ENCODE measurements at places on chromosomes 2 and 18.

GRCh38 chr2:101704046-101704466 is 6.5 kb downstream of the MAP4K4 start:
- DNase-seq = no peak

DNA sequence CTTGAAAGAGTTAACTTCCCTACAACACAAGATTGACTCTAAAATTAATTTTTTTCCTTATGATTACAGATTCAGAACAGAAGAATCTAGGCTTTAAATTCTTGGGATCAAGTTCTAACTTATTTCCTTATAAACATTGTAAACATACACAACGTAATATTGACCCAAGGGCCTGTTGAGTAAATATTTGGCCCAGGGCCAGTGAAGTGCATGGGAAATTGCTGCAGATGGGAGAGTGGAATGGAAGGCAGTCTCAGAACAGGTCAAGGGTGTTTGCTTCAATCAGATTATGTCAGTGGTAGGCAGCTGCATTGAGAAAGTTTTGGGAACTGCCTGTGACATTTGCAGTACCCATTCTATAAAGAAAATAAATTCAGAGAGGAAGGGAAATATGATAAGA is 137.6 kb downstream of the MYO1B start:
- DNase-seq = no peak

GRCh38 chr2:184004289-184004947 is 593.9 kb upstream of the ZNF804A start:
- DNase-seq = no peak

DNA sequence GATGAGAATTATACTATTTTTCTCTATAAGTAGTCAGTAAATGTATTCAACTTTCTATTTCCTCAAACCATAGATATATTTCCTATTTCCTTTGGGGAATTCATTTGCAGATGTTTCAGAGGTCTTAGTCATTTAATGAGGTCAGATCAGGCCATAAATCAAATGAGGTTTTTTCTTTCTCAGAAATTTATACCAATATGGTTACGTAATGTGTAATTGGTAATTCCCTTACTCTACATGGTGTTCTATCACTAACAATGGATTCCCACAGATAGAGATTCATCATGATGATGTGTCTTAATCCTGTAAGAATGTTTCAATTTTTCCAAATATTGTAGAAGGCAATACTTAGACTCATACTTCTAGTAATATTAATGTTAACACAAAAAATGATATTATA is 108.0 kb downstream of the DPP4 start:
- DNase-seq = no peak

DNA sequence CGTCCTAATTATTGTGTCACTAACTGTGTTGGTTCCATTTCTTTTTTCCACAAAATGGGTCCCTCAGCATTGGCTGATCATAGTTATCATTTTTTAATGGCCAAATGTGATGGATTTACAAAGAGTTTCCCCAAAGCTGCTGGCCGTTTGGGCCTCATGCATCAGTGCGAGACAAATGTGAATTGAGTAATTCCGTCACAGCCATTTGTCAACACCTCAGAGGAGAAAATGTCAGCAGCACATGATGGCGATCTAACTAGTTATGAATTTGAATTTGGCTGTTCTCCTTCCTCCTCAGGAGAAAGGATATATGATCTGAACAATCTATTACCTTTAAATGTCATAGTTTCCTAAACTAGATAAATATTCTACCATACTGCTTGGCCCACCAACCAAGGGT is 54.9 kb upstream of the SP3 start:
- no peak for DNase-seq

GRCh38 chr2:178521304-178522150 is 41.3 kb downstream of the PLEKHA3 start:
- no peak for DNase-seq

DNA sequence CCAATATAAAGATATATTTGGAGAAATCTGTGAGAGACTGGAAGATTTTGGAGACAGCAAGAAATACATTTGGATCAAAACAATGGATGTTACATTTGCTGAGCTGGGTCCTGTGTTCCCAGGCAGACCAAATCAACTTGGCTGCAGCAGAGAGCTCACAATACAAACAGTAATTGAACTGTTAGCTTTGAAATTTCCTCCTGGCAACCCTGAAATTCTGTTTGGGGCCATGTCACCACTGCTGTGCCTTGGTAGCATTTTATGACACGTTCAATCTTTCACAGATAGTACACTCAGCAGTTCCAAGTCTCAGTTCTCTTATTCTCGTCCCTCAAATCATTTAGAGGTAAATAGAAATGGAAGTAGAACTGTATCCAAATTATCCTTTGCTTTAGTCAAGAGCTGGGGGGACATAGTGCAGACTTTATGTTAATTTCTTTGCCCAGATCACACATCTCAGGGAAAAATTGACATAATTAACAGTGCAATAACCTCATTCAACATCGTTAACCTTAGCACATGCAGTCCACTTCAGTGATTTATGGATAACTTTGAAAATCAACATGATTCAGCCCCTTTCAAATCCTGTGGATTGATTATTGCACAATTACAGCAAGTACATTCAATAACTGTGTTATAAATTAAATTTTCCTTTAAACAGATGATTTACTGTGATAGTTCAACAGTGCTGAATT is 277.4 kb upstream of the MC4R start:
- no peak for DNase-seq

DNA sequence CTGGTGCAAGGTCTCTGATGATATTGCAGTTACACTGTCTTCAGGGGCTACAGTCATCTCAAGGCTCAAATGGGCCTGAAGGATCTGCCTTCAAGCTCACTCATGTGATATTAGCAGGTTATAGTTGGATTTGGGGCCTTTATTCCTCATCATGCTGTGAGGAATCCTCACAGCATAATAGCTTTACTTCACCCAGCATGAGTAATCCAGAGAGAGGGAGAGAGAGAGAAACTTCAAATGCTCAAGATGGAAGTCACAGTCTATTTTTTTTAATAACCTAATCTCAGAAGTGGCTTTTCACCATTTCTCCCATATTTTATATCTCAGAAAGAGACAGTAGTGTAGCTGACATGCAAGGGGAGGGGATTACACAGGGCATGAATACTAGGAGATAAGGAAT is 658.7 kb downstream of the EPHA4 start:
- no peak for DNase-seq

- no peak for DNase-seq
Observed at GRCh38 chr18:3458952-3459853, 9.2 kb downstream of the TGIF1 start.

DNA sequence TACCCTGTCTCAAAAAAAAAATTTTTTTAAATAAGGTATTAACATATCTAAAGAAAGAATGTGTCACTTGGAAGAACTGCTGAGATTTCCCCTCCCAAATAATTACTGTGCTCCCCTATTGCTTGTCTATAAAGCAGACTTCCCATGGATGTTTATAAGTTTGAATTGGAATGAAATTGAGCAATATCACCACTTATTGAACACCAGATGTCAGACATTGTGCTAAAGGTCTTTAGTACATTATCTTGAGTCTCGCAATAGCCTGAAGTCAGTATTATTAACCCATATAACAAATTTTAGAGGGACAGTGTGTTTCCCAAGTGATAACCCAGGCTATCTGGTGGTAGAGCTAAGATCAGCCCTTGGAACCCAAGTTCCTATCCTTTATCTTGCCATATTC is 102.9 kb upstream of the MSH2 start:
- no peak for DNase-seq

GRCh38 chr2:44934983-44935728 is 6.3 kb upstream of the SIX3 start:
- no peak for DNase-seq

GRCh38 chr18:8989855-8990254 is 112.6 kb upstream of the NDUFV2 start:
- DNase-seq = no peak

DNA sequence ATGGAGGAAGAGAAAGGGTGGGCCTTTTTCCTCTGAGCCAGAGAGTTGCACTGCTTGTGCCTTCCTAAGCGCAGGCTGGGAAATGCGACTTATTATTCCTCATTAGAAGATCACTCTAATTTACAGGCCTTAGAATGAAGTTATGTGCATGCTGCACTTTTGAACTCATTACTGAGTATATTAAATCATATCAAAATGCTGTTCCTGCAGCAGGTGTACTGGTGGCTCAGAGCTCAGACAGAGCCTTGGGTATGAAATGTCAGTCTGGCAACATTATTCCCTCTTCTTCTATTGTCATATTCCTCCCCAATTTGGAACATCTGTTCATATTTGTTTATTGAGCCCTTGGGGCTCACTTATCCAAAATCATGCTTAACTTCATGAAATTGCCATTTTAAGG is 85.5 kb downstream of the ADCYAP1 start:
- DNase-seq = no peak

DNA sequence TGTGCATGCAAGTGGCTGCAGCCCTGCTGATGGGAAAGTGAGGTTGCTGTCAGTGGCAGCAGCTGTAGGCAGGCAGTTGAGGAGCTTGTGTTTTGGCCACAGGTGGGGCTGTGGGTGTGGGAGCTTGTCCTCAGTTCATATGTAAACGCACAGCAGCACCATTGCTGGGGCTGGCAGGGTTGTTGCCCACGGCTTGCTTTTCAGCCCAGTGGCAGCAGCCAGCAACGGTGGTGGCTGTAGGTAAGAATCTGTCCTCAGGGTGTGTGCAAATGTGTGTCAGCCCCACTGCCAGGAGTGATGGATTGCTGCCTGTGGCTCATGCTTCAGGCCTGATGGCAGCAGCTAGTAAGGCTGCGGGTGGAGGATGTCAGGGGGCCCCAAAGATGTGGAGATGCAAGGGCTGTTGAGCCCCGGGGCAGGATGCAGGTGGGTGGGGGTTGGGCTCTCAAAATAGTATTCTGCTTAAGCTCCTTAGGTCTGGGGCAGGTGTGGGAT is 141.3 kb upstream of the THUMPD2 start:
- DNase-seq = no peak

GRCh38 chr2:109322111-109322510 is 193.1 kb downstream of the SH3RF3 start:
- DNase-seq = no peak

DNA sequence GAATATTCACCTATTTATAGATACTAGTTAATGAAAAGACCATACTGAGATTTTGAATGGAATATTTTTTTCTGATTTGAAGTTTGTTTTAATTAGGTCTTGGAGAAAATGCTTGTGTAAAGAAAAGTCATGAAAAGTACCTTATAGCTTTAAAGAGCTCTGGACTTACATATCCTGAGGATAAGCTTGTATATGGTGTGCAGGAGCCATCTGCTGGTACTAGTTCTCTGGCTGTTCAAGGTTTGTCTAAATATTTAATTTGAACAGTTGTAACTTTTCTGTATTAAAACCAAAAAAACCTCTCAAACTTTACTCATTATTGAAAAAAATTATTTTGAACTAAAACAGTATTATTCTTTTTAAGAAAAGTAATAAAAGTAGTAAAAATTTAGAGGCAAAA is 50.1 kb downstream of the UBR3 start:
- no peak for DNase-seq

- DNase-seq = no peak
Observed at GRCh38 chr2:168255103-168255502, 7.7 kb upstream of the STK39 start.

DNA sequence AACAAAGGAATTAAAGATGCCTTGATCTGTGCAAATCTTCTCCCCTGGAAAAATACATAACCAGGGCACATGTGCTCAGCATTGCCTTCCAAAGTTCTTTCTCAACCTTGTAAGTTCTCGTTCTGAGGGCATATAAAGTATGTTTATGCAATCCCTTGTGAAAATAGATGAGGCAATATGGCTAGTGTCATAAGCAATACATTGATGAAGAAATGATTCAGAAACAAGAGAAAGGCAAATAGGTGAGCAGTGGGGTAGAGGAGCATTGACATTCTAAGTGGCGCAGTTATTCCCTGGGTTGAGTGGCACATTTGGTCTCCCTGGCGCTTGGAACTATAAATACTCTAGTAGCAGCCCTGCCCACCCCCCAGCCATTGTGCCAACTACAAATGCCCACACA is 57.4 kb upstream of the PGAP1 start:
- DNase-seq = no peak

GRCh38 chr2:233003658-233004555 is 9.1 kb downstream of the NGEF start:
- no peak for DNase-seq

DNA sequence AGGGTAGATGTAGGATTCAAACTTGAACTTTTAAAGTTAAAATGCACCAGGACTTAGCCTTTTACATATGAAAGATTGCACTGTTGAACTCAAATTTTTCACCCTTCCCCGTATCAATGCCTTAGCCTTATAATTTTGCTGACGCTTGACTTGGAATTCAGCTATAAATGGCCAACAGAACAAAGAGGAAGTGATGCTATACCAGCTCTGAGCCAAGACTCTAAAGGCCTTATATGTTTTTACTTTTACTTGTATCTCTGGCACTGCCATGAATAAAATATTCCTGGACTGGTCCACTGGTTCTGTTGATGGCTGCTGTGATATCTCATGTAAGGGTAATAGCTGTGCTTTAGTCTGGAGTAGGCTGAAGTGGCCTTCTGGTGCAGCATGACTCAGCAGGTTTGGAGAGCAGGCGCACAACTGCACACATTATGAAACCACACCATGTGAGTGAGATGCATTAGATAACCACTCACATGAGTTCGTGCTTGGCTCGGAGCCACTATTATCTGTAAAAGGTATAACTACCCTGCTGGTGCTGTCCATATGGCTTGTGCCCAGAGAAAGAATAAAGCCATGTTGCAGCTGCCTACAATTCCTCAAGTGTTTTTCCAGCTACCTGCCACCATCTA is 8.4 kb upstream of the IER3IP1 start:
- DNase-seq = no peak

DNA sequence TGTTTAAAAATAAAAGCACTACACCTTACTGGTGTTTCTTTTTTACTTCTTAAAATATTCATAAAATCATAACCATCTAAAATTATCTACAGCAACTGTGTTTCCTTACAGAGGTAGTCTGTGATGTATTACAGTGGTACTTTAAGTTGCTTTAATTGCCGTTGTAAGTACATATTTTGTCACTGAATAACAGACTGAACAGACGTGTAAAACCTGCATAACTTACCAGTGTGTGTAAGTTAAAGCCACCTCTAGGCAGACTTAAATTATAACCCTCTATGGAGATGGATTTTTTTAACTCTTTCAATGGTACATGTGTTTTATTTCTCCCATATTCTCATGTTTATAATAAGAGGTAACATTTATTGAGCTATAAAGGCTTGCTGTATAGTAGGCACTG is 166.8 kb downstream of the NR4A2 start:
- no peak for DNase-seq

GRCh38 chr2:11343650-11344341 is 640 bp downstream of the ROCK2 start:
- DNase-seq = peak; percentile 2

GRCh38 chr18:36130039-36130831 is 536 bp downstream of the ELP2 start:
- DNase-seq = no peak
